Fibroblast of the conjunctiva (primary cell): ENCODE measurements at places on chromosomes 2 and 18.

GRCh38 chr18:79440316-79441110 is 44.8 kb downstream of the NFATC1 start:
- DNase-seq, result no peak

- DNase-seq, result no peak
These were observed 4.4 kb downstream of the FBXO41 start for GRCh38 chr2:73279852-73280251.

DNA sequence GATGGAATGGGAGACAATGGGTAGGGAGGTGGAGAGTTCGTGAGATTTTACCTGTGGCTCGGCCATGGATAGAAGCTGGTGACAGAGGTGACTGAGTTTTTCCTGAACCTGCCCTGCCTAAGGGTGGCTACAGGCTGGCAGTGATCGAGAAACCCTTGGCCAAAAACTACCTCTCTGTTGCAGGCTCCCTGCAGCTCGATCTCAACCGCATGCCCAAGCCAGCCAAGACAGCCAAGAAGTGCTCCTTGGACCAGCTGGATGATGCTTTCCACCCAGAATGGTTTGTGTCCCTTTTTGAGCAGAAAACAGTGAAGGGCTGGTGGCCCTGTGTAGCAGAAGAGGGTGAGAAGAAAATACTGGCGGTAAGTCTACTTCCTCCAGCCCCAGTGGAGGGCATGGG is 225.5 kb downstream of the DYSF start:
- DNase-seq, result no peak

DNA sequence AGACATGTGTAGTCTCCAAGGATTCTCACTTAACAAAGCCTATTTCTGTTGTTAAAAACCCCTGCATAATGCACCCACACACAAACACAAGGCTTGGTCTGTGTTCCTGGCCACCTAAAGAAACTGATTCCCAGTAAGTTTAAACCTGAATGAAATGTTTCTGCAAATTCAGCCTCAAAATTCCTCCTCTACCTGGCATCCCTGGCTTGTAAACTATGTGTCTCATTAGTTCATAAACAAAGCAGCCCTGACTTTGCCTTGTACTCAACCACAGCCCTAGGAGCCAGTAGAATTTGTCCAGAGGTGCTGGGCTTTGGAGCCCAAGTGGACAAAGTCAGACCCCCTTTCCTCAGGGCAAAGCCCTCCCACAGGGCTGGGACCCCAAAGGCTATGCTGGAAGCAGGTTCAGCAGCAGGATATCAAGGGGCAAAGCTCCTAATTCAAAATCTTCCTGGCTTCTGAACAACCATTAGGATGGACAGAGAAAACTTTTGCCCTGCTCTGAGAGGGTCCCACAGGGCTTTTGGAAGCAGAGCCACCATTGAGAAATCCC is 2.6 kb upstream of the HOXD13 start:
- DNase-seq, result no peak

GRCh38 chr2:9394816-9395215 is 28.5 kb downstream of the ITGB1BP1 start:
- DNase-seq, result no peak

- no peak for DNase-seq
These were observed 44.3 kb downstream of the MAP3K20 start for GRCh38 chr2:173119944-173120343.

- no peak for DNase-seq
These were observed 104.5 kb downstream of the COL6A3 start for GRCh38 chr2:237309416-237309815.

DNA sequence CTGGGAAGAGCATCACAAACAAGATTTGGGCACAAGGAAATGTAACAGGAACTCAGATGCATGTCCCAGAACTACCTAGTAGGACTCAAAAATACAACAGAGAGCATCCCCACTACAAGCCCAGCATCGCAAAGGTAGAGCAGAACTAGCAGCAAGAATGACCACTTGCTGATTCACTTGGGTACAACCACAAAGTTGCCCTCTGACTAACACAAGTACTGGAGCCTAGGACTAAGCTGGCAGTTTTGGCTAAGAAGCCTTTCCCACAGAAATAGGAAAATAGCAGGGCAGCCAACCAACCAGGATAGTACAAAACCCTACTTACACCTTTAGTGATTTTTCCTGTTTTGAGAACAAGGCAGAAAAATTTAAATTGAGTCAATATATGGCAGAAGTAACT is 193.8 kb downstream of the PAX3 start:
- DNase-seq, result no peak

- DNase-seq, result no peak
These were observed 66.7 kb upstream of the TTN start for GRCh38 chr2:178873912-178874311.

GRCh38 chr2:173574324-173575112 is 219.8 kb downstream of the CDCA7 start:
- no peak for DNase-seq

DNA sequence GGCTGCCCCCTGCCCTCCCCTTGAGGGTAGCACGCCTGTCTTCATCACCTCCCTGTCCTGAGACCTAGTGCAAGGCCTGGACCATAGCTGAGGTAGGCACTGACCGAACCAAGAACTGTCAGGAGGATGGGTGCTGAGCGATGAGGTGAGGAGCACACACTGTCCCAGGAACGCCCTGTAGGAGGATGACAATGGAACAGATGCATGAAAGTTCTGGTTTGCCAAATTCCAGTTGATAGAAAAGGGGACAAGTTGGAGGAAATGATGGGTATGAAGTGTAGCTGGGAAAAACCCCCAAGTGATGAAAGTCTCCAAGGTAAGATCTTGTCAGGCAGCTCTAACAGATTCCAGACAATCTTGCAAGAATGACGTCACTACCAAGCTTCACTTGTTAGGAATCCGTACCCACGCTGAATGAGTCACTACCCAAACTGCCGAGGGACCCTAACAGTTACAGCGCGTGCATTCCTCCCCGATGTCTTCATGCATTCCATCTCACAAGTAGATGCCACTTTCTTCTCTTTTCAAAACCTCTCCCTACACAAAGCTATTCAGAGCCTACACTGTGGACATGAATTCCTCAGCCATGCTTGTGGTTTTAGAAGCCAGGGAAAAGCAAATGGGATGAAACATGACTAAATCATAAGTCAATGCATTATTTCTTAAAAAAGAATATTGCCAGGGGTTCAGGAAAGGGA is 27.6 kb downstream of the MRPL33 start:
- DNase-seq, result peak; percentile 99

DNA sequence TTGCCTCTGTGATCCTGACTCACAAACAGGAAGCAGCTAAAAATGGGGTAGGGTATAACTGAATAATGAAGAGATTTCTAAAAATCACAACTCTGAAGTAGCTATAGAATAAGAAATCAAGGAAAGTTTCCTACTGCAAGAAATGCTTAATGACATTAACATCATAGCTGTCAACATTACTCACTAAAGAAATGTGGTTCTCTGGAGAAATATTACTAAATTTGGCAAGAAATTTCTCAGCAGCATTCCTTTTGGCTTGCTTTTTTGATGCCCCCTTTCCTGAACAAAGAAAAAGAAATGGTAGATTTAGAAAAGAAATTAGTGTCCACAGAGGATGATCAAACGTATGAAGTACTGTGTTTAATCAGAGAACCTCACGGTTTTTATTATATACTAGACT is 9.5 kb downstream of the PRKRA start:
- DNase-seq, result no peak

DNA sequence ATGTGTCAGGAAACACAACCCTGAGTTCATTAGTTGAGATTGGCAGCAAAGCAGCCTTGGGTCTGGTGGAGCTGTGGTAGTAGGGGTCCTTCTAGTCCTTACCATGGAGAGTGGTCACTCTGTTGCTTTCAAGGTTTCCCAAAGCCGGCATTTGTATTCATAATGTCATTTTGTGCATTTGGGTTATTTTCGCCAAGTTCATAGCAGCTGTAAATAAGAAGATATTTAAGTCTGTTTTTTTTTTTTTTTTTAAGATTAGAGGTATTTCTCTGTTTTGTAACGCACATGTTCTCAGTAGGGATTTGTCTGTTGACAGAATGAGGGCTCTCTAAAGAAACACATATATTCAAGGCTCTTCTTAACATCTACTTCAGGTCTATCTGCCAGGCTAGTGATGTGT is 114.1 kb downstream of the PRPF40A start:
- DNase-seq, result no peak

- DNase-seq, result no peak
These were observed 37.5 kb downstream of the OLA1 start for GRCh38 chr2:174210862-174211261.

- no peak for DNase-seq
These were observed 19.5 kb upstream of the SLC9A4 start for GRCh38 chr2:102453501-102453900.

- no peak for DNase-seq
These were observed at the start of gene ANKRD29 for GRCh38 chr18:23662309-23663263. Gene ANKRD29 (minus strand): TSS chr18:23662911. CDS start chr18:23662730, 181 bp downstream.

DNA sequence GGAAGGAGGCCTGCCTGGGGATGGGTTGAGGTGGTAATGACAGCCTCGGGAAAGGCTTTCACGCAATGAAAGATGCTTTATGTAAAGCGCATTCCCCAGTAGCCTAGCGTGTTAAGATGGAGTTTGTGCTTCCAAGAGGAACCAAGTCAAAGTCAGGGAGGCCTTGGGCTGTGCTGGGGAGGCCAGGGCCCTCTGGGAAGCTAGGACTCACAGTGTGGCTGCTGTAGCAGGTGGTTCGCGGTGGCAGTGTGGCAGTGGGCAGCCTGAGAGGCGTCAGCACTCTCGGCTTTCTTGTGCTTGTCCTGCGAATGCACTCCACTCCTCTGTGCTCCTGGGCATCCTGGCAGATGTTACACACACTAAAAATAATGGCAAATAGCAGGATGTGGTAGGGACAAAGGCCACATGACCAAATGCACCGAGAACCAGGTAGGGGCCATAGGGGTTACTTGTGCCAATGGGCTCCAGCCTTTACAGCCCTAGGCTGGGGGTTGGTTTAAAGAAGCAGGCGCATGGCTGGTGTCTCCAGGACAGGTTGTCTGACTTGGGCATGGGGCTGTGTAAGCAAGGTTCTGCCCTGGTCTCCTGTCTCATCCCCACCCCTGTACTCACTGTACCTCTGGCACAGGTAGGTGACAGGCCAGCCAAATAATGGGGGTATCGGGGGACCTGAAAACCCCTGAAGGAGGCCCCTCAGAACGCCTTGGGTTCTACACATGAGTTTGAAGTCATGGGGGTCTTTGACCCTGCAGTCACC is 154.4 kb upstream of the TWIST2 start:
- no peak for DNase-seq

DNA sequence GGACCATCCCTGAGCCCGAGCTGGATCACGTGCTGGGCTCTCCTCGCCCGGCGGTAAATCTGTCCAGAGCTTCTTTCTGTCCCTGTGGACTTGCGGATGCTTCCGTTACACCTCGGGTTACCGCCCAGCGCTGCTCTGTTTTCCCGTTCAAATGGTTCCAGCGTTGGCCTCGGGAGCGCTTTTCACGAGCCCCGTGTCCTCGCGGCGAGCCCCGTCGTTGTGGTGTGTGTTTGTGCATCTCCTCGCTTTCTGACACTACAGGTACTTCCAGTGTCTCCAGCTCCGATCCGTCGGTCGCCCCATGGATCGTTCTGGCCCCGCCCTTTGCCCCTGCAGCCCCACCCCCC is 77.4 kb downstream of the RTP5 start:
- no peak for DNase-seq

DNA sequence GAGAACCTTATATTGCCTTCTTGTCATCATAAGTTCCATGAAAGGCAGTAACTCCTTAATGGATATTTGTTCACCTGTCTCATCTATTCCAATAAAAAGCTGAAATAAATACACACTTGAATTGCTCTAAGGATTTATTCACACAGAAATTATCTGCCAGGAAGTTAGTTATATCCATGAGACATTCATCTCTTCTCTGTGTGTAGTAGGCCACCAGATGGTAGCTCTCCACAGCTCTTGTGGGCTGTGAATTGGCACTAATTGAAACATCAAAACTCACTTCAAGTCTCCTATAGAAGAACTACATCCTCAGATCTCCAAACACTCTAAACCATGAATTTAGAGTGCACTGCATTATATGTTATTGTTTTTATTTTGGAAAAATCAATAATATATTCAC is 189.6 kb downstream of the DSC3 start:
- DNase-seq, result no peak

DNA sequence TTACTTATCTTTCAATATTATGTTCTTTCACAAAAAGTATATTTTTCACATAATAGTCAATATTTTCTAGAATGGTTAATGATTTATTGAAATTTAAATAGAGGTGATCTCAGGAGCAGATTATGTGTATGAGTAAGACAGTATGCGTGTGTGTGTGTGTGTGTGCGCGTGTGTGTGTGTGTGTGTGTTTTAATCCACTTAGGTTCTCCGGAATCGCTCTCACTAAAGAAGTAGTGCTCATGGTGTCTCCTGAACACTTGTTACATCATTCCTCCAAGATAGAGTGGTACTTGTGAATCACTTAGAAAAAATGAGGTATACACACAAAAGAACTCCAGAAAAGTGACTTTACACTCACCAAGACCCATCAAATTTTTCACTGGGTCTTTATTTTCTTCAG is 91.0 kb upstream of the KCNH7 start:
- no peak for DNase-seq

- no peak for DNase-seq
These were observed 33.6 kb upstream of the VWC2L start for GRCh38 chr2:214377286-214377624.

GRCh38 chr18:59655676-59656075 is 41.5 kb downstream of the CCBE1 start:
- no peak for DNase-seq

DNA sequence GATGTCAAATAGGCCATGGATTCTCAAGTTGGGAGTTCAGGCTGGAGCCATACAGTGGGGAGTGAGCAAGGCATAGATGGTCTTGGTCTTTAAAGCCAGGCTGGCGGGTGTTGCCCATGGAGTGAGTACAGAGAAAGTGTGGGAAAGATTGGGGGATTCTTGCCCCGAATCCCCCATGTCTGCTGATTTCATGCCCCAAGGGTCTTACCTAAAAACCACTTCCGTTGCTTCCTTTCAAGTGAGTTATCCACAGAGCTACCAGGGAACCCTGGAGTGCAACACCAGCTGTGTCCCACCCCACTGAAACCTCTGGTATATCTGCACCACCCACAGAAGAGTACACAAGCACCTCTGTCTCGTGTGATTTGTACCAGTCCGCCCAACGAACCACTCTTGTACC is 31.4 kb downstream of the FHOD3 start:
- DNase-seq, result no peak

GRCh38 chr2:11397513-11397912 is 53.1 kb upstream of the ROCK2 start:
- DNase-seq, result no peak

DNA sequence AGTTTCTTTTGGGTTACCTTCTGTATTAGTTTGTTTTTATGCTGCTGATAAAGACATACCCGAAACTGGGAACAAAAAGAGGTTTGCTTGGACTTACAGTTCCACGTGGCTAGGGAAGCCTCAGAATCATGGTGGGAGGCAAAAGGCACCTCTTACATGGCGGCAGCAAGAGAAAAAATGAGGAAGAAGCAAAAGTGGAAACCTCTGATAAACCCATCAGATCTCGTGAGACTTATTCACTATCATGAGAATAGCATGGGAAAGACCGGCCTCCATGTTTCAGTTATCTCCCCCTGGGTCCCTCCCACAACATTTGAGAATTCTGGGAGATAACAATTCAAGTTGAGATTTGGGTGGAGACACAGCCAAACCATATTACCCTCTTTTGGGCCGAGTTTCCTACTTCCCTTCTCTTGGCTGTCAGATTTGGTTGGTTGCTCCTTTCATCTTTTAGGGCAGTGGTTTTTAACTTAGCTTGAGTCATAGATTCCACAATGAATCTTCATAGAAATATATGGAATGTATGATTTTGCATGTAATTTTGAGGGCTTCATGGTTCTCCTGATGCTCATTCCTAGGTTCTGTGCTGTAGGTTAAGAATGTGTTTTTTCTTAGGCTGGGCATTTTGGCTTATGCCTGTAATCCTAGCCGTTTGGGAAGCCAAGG is 44.2 kb downstream of the CEP192 start:
- DNase-seq, result no peak
